ENCODE measurements at places on chromosomes 3 and 15.

GRCh38 chr3:127679534-127680145 is 6.9 kb downstream of the ABTB1 start:
- no peak for DNase-seq

GRCh38 chr3:40162616-40163015 is 146.9 kb upstream of the EIF1B start:
- no peak for DNase-seq

GRCh38 chr15:38623744-38624143 is 59.1 kb upstream of the RASGRP1 start:
- no peak for DNase-seq

GRCh38 chr3:43523454-43524053 is 98.3 kb downstream of the ANO10 start:
- no peak for DNase-seq

GRCh38 chr3:13286873-13287272 is 133.2 kb downstream of the NUP210 start:
- DNase-seq: no peak

DNA sequence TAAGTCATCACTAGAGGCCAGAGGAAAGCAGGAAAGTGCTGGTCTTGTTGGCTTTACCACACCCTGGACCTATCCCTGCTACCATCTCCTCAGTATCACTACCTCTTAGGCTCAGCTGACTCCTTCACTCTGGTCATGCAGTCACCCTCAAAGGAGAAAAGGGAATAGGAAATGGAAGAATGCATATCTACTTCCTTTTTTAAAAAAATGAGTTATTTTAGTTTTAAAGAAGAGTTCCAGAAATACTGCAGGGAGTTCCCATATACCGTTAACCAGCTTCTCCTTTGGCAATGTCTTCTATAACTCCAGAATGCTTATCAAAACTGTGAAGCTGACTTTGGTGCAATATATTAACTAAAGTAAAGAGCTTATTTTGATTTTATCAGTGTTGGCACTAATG is 688.6 kb downstream of the DIPK2A start:
- DNase-seq: no peak

Measured in activated gamma-delta T cell treated with Interleukin-2 at 50 U/mL for 16 hours (primary cell).